ENCODE measurements at places on chromosomes 6 and 20.
A peak's percentile ranks its signal among the peaks of the same experiment; 100 is the strongest.

- peaks cover 22% of the 10 kb centered on the region for H3K36me3 ChIP-seq
- DNase-seq = no peak
- H3K4me1 ChIP-seq = peaks cover 40% of the 10 kb centered on the region
- no peak overlapping the region for H3K27ac ChIP-seq
- no peak overlapping the region for H3K4me3 ChIP-seq
These were observed 38.3 kb upstream of the MDFI start for GRCh38 chr6:41599852-41600445.

GRCh38 chr6:14091339-14091978, 26.1 kb upstream of the CD83 start:
- no peak overlapping the region for H3K27ac ChIP-seq
- H3K4me3 ChIP-seq = no peak overlapping the region
- H3K4me1 ChIP-seq = peaks cover 14% of the 10 kb centered on the region
- no peak for DNase-seq
- peaks cover 9% of the 10 kb centered on the region for H3K36me3 ChIP-seq

- no peaks in the 10 kb centered on the region for H3K27me3 ChIP-seq
- no peak overlapping the region for H3K27ac ChIP-seq
- no peaks in the 10 kb centered on the region for H3K4me1 ChIP-seq
- no peak for DNase-seq
These were observed 86.8 kb downstream of the ARHGAP18 start for GRCh38 chr6:129623008-129623732.

DNA sequence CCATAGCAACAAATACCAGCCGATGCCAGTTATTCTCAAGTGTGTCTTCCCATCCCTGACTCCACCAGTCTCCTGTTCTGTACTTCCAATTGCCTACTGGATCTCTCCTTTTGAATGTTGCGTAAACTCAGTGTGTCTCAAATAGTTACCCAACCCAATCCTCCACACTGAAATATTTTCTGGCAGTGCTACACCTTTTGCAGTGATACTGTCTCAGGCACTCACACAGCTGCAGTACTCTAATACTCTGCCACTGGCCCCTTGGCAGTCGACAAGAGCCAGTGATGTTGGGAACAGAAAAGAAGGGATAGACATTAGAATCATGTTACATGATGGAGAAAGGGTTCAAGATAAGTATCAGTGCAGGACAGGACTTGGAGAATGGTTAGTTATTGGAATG, 31.8 kb upstream of the FOXO3 start:
- no peaks in the 10 kb centered on the region for H3K36me3 ChIP-seq
- H3K27ac ChIP-seq = no peak overlapping the region
- no peak overlapping the region for H3K4me3 ChIP-seq
- H3K27me3 ChIP-seq = peaks cover 16% of the 10 kb centered on the region
- peaks cover 6% of the 10 kb centered on the region for H3K4me1 ChIP-seq
- no peak for DNase-seq

DNA sequence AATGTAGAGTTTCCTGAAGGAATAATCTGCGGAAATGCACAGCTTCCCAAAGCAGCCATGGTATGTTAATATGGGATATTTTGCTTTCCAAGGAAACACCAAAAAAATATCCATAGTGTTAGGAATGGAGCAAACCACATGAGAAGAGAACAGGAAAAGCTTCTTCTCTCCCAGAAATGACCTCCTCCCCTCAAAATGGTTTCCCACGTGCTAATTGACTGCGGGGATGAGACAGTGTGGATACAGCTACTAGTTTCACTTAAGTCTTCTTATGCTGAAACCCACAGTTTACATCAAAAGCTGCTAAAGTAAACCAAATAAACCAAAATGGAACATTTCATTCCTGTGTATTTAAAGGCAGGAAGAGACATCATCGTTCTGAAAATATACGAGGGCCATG, 69.4 kb downstream of the FYN start:
- no peak overlapping the region for H3K4me3 ChIP-seq
- H3K36me3 ChIP-seq = peaks cover 18% of the 10 kb centered on the region
- peaks cover 4% of the 10 kb centered on the region for H3K27me3 ChIP-seq
- DNase-seq = no peak
- peaks cover 56% of the 10 kb centered on the region for H3K4me1 ChIP-seq
- H3K27ac ChIP-seq = no peak overlapping the region

- peaks cover 48% of the 10 kb centered on the region for H3K4me1 ChIP-seq
- H3K4me3 ChIP-seq = peak overlapping the region; percentile 100
- DNase-seq = no peak
- H3K27ac ChIP-seq = peak overlapping the region; percentile 88
These were observed 1.0 kb downstream of the JARID2 start for GRCh38 chr6:15246666-15247499.

DNA sequence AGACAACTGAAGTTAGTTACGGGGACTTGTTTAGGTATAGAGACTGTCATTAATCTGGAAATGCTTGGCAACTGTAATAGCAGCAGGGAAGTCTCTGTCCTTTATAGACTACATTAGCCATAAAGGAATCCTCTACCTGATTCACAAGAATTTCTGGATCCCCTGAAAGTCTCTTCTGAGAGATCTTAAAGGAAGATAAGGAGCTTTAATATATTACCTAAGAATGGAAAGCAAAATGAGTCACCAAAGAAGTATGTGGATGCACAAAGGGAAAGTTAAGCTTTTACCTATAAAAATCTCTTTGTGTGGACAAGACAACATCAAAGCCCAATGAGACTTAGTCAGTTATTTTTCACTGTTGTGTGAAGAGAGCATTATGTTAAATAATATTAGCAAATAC, 92.2 kb upstream of the RSPO3 start:
- H3K4me3 ChIP-seq = no peak overlapping the region
- no peak for DNase-seq
- no peak overlapping the region for H3K27ac ChIP-seq
- H3K27me3 ChIP-seq = peaks cover 4% of the 10 kb centered on the region
- H3K4me1 ChIP-seq = peaks cover 5% of the 10 kb centered on the region
- no peaks in the 10 kb centered on the region for H3K36me3 ChIP-seq

GRCh38 chr6:103872678-103873077, 987.0 kb downstream of the HACE1 start:
- H3K27ac ChIP-seq = no peak overlapping the region
- H3K4me1 ChIP-seq = peaks cover 12% of the 10 kb centered on the region
- no peak for DNase-seq

- peaks cover 19% of the 10 kb centered on the region for H3K36me3 ChIP-seq
- no peaks in the 10 kb centered on the region for H3K27me3 ChIP-seq
- no peak for DNase-seq
- H3K4me3 ChIP-seq = no peak overlapping the region
- H3K27ac ChIP-seq = peak overlapping the region; percentile 89
- peaks cover 51% of the 10 kb centered on the region for H3K4me1 ChIP-seq
These were observed 291.0 kb downstream of the ZFAND3 start for GRCh38 chr6:38110481-38110971.

DNA sequence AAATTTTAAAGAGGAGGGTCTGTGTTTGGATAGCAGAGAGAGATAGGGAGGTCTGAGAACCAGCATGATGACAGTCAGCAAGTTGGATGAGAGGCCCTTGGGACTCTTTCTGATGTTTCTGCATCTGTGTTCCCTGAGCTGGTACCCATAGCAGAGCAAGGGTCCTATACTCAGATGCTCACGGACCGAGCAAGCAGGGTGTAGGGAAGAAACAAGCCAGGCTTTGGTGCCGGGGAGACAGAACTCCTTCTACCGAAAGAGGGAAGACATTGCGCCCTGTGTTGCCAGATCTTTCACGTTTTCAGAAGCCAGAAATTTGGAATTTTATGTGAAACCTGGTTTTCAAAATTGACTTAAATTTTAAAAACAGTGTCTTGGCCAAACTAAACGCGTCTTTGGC, 34.6 kb downstream of the NEDD9 start:
- peaks cover 39% of the 10 kb centered on the region for H3K4me1 ChIP-seq
- H3K36me3 ChIP-seq = peaks cover 81% of the 10 kb centered on the region
- H3K27ac ChIP-seq = no peak overlapping the region
- no peaks in the 10 kb centered on the region for H3K27me3 ChIP-seq
- DNase-seq = no peak

GRCh38 chr6:124968401-124968800, 6.2 kb downstream of the RNF217 start:
- no peak for DNase-seq
- peaks cover 42% of the 10 kb centered on the region for H3K4me1 ChIP-seq
- no peak overlapping the region for H3K27ac ChIP-seq
- H3K4me3 ChIP-seq = peak overlapping the region; percentile 37
- peaks cover 42% of the 10 kb centered on the region for H3K36me3 ChIP-seq
- H3K27me3 ChIP-seq = no peaks in the 10 kb centered on the region

GRCh38 chr6:11989386-11989785, 22.7 kb upstream of the HIVEP1 start:
- H3K27me3 ChIP-seq = no peaks in the 10 kb centered on the region
- no peak for DNase-seq
- H3K4me1 ChIP-seq = no peaks in the 10 kb centered on the region
- H3K36me3 ChIP-seq = no peaks in the 10 kb centered on the region
- no peak overlapping the region for H3K4me3 ChIP-seq
- H3K27ac ChIP-seq = no peak overlapping the region

DNA sequence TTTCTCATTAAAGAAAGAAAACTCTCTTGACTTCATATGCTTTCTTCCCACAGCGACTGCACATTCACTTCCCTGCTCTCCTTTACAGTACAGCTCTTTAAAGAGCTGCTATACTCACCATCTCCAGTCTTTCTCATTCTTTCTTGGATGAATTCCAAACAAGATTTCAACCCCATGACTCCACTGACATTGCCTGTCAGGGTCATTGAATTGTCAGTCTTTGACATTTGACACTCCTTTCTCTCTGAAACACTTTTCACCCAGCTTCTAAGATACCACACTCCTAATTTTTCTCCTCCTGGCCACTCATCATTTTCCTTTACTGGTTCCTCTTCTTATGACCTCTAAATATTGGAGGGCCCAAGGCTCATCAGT, 811 bp upstream of the ARMH2 start:
- no peaks in the 10 kb centered on the region for H3K36me3 ChIP-seq
- DNase-seq = no peak
- peaks cover 8% of the 10 kb centered on the region for H3K4me1 ChIP-seq
- H3K4me3 ChIP-seq = no peak overlapping the region
- peak overlapping the region; percentile 12 for H3K27ac ChIP-seq
- H3K27me3 ChIP-seq = peaks cover 3% of the 10 kb centered on the region

DNA sequence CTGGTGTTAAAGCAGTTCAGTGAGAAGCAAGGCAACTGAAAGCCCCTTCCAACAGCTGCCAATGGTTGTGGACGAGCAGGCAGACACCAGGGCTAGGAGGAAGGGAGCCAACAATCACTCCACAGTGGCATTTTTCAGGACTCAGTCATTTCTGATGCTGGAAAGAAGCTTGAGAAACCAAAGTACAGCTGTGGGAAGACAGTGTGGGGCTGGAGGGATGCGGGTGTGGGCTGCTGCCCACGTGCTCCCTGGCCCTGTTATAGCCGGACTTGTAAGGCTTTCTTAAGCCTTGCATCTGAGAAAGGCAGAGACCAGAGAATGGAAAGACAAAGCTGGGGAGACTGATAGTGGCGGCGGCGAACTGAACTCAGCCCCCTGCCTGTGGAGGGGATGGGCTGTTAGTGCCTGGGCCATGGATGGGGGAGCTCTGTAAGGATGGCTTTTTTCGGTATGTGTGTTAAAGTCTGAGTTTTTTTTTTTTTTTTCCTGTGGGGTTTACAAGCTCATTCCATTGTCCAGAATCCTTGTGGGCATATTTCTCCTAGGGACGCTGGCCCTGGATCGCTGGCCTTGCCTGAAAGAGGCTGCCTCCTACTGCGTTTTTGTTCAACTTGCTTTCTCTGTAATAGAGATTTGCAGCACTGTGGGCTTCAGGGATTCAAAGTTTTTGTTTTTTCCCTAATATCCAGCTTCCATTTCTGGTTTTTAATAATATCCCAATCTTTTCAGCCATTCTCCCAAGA, 91.7 kb downstream of the GJA10 start:
- no peak for DNase-seq
- H3K27me3 ChIP-seq = peaks cover 6% of the 10 kb centered on the region
- H3K4me3 ChIP-seq = peak overlapping the region; percentile 51
- no peaks in the 10 kb centered on the region for H3K36me3 ChIP-seq
- H3K27ac ChIP-seq = peak overlapping the region; percentile 93

GRCh38 chr20:54189630-54190029, 15.8 kb upstream of the CYP24A1 start:
- no peaks in the 10 kb centered on the region for H3K36me3 ChIP-seq
- H3K4me3 ChIP-seq = no peak overlapping the region
- H3K27ac ChIP-seq = no peak overlapping the region
- peaks cover 7% of the 10 kb centered on the region for H3K27me3 ChIP-seq
- no peak for DNase-seq

- H3K27ac ChIP-seq = no peak overlapping the region
- no peak overlapping the region for H3K4me3 ChIP-seq
- peaks cover 28% of the 10 kb centered on the region for H3K27me3 ChIP-seq
- DNase-seq = no peak
- H3K4me1 ChIP-seq = peaks cover 58% of the 10 kb centered on the region
These were observed 32.3 kb upstream of the PLEKHG1 start for GRCh38 chr6:150567380-150567779.

- DNase-seq = no peak
- peaks cover 7% of the 10 kb centered on the region for H3K27me3 ChIP-seq
- H3K4me3 ChIP-seq = no peak overlapping the region
- H3K27ac ChIP-seq = no peak overlapping the region
These were observed 101.1 kb upstream of the CDYL start for GRCh38 chr6:4675121-4675520.

GRCh38 chr20:59001068-59001448, 6.0 kb downstream of the CTSZ start:
- no peak overlapping the region for H3K4me3 ChIP-seq
- H3K27me3 ChIP-seq = peaks cover 4% of the 10 kb centered on the region
- peaks cover 46% of the 10 kb centered on the region for H3K4me1 ChIP-seq
- H3K36me3 ChIP-seq = peaks cover 29% of the 10 kb centered on the region

- H3K4me1 ChIP-seq = no peaks in the 10 kb centered on the region
- H3K36me3 ChIP-seq = peaks cover 81% of the 10 kb centered on the region
- no peak overlapping the region for H3K4me3 ChIP-seq
- no peak overlapping the region for H3K27ac ChIP-seq
- peak; percentile 4 for DNase-seq
These were observed 17.1 kb downstream of the IFNGR1 start for GRCh38 chr6:137202078-137202477.

- H3K27me3 ChIP-seq = peaks cover 6% of the 10 kb centered on the region
- H3K27ac ChIP-seq = peak overlapping the region; percentile 29
- H3K36me3 ChIP-seq = peaks cover 13% of the 10 kb centered on the region
These were observed 153.7 kb upstream of the SNX9 start for GRCh38 chr6:157669323-157669722.

GRCh38 chr6:41163419-41163717, 452 bp upstream of the TREM2 start:
- no peak overlapping the region for H3K4me3 ChIP-seq
- H3K27me3 ChIP-seq = peaks cover 19% of the 10 kb centered on the region
- no peaks in the 10 kb centered on the region for H3K36me3 ChIP-seq

GRCh38 chr6:140155451-140156126, 781.1 kb upstream of the CITED2 start:
- H3K4me3 ChIP-seq = no peak overlapping the region
- no peak overlapping the region for H3K27ac ChIP-seq
- DNase-seq = no peak
- H3K27me3 ChIP-seq = peaks cover 3% of the 10 kb centered on the region
- no peaks in the 10 kb centered on the region for H3K36me3 ChIP-seq

GRCh38 chr6:27617046-27617687, 144.3 kb upstream of the ZNF184 start:
- peak overlapping the region; percentile 68 for H3K27ac ChIP-seq
- H3K36me3 ChIP-seq = no peaks in the 10 kb centered on the region
- peak; percentile 19 for DNase-seq
- peak overlapping the region; percentile 93 for H3K4me3 ChIP-seq
- peaks cover 49% of the 10 kb centered on the region for H3K27me3 ChIP-seq
